Activated T-cell treated with anti-CD3 and anti-CD28 coated beads for 4 hours (primary cell): ENCODE measurements at places on chromosomes 2 and 18.

DNA sequence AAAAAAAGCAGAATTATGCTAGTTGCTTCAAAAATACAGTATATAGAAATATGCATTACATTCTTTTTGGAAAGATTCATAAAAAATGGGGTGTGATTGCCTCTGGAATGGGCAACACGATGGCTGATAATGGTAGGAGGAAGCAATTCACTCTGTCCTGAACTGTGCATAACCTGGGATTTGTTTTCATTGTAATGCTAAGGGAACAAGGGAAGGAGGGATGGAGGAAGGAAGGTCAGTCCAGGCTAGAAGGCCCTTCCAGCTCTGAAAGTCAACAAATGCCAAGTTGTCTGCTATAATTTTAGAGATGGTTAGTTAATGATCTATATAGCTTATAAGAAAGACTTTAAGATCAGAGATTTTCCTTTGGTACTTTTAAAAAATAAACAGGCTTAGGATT, 40.8 kb downstream of the BUB1 start:
- DNase-seq: no peak

- DNase-seq: no peak
Observed at GRCh38 chr2:217393585-217394032, 533.7 kb upstream of the TNP1 start.

DNA sequence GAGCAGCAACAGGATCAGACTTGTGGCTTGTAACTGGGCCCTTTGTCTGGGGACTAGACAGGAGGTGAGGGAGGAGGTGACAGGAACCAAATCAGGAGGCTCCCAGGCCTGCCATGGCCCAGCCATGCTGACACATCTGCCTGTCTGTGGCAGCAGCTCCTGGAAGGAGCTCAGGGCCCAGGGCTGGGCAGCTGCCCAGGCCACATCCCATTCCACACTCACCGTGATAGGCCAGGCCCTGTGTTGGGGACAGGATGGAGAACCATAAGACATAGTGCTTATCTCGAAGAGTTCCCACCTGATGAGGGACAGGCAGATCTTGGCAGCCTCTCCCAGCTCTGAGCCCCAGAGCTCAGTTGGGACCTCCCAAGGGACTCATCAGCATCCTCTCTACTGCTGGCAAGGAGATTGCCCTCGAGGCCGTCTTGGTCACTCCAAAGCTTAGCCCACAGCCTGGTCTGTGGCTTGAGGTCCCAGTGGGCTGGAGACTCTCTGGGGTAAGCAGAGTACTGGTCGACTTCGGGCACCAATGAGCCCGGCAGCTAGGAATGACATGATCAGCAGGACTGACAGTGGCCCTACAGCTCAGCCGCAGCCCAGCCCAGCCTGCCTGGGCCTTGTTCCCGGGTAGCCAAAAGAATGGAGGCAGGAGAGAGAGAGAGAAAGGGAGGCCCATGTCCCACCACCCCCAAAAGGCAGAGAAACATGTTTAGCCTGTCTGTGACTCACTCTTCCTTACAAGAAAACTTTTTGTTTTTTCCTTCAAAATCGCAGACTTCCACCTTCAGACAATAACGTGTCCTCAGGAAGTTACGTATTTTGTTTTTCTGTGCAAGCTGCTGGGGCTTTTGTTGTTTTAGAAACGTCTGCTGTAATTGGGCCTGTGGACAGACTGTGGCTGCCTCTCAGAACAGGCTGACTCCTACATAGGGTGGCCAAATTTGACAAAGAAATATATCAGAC, 82.1 kb downstream of the HS1BP3 start:
- DNase-seq: no peak

- no peak for DNase-seq
Observed at GRCh38 chr2:98547092-98547790, 61.1 kb downstream of the COA5 start.

GRCh38 chr2:160565099-160565845, 71.7 kb upstream of the RBMS1 start:
- DNase-seq: no peak
